ENCODE measurements at places on chromosomes 3 and 15. TPM values are rescaled to one million over a fixed set of nuclear protein-coding genes. Genes with fewer than 3 reads are reported as not detected.

The CX3CR1 gene
- 0.42 TPM for total RNA-seq

The KCNMB2 gene
- total RNA-seq: not detected

The STOML1 gene
- 18.6 TPM for total RNA-seq

The C3orf85 gene
- not detected for total RNA-seq

The DPPA2 gene
- total RNA-seq: not detected

The ADAMTS17 gene
- total RNA-seq: 2.3 TPM

The SPTBN5 gene
- 1.6 TPM for total RNA-seq

Data from mesenteric fat pad (tissue), 1 donor.